NK-92 treated with Interleukin-12 subunit alpha and Interleukin-12 subunit beta, amount 100 ng/mL, for 24 hours (cell line): ENCODE measurements at places on chromosomes 11 and 22.

- DNase-seq: no peak
Measured at GRCh38 chr22:29343313-29343805, 27.9 kb upstream of the RASL10A start.

GRCh38 chr11:64134963-64135362 lies 30.9 kb downstream of the MACROD1 start:
- DNase-seq: no peak

GRCh38 chr11:114073007-114073827 lies 13.7 kb downstream of the ZBTB16 start:
- no peak for DNase-seq

GRCh38 chr11:43327987-43328386 lies 16.2 kb downstream of the API5 start:
- no peak for DNase-seq

- no peak for DNase-seq
Measured at GRCh38 chr11:33687733-33688479, 12.7 kb downstream of the C11orf91 start.

GRCh38 chr11:15863411-15863810 lies 492.9 kb downstream of the SOX6 start:
- DNase-seq: no peak

GRCh38 chr11:68661697-68662603 lies 22.4 kb upstream of the GAL start:
- no peak for DNase-seq

- no peak for DNase-seq
Measured at GRCh38 chr11:44863231-44863630, 87.5 kb downstream of the TP53I11 start.

GRCh38 chr11:23751280-23751679 lies 745.6 kb upstream of the LUZP2 start:
- no peak for DNase-seq

- DNase-seq: no peak
Measured at GRCh38 chr22:17119481-17120202, 1.5 kb downstream of the TMEM121B start.

- no peak for DNase-seq
Measured at GRCh38 chr11:113417428-113417827, 29.8 kb downstream of the ANKK1 start.

DNA sequence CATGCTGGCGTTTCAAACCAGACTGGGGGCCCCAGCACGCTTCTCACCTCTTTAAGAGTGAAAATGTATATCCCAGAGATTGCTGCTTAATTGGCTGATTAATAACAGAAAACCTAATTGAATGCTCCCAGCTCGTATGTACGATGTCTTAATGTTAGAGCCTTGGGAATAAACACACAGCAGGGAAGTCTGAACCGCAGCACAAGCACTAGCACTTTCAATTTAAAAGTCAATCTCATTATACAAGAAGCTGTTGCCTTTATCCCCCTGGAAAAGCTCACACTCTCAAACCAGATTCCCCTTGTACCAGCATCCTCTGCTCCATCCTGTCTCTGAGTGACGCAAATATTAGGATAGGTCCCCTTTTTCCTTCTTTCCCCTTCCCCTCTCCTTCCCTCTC lies 449.1 kb downstream of the MN1 start:
- no peak for DNase-seq

- DNase-seq: no peak
Measured at GRCh38 chr11:100793525-100793924, 106.4 kb downstream of the ARHGAP42 start.

DNA sequence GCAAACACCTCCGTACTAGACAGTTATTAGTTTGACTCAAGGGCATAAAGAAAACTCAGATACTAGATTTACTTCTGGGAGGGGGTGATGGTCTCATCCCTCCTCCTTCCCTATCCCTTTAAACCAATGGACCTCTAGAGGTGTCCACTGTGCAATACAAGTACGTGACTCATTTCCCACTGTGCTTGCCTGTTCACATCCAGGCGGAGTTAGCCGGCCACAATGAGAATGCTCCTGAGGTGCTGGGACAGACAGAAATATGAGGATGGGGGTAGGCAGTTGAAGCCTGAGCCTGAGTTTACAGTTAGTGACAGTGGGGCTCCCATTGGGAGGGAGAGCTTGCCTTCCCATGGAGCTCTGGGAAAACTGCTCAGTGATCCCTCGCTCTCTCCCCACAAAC lies 8.4 kb upstream of the PMM1 start:
- no peak for DNase-seq

GRCh38 chr11:14444441-14445189 lies 55.0 kb downstream of the COPB1 start:
- DNase-seq: no peak
